ENCODE measurements at places on chromosomes 16 and 17.

GRCh38 chr17:72206376-72206775, 85.6 kb downstream of the SOX9 start:
- DNase-seq: no peak

- no peak for DNase-seq
Observed at GRCh38 chr17:13244513-13244912, 226.7 kb upstream of the ELAC2 start.

- no peak for DNase-seq
Observed at GRCh38 chr16:56989988-56990387, 631 bp downstream of the NLRC5 start.

DNA sequence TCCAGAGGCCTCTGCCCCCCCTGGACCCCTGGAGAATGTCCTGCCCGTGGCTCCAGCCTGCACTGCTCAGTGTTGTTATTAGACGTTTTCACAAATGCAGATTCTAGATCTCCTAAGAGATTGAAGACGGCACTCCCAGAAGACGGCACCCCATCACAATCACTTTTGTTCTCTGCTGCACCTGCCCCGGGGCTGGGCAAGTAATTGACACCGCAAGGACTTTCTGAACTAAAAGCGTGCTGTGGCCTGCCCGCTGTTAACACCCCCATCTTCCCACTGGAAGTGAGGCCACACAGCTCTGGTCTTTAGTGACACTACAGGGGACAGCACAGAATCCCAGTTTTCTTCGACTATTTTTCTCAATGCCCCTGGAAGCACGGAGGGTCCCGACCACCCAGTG, 256.9 kb downstream of the ENGASE start:
- no peak for DNase-seq

DNA sequence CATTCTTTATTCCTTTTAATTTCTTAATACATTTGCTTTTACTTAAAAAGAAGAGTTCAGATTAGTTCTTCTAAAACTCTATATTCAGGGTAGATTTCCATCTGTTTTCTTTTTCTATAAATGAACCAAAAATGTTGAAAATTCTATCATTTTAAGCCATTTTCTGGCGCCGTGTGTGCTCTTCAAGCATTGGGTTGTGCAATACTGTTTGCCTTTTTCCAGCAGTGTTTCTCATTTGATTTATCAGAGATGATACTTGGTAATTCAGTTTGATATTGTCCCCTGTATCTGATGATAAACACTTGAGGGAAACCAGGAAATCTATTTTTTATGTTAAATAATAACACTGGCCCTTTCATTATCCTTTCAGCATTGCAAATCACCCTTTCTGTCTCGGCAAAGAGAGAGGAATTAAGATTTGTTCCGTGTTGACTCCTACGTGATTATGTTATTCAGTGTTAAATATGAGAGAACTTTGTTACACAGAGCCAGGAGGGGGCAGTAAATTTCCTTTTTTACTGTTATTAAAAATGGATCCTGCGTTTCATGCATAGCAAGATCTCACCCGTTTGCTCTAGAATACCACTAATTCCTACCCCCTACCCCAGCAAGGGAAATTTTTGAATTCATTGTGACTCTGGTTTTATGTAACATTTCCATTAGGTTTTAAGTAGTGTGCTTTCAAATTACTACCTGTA, 606.9 kb upstream of the RBFOX1 start:
- DNase-seq: peak; percentile 7

GRCh38 chr17:19369846-19370492, 7.4 kb upstream of the B9D1 start:
- DNase-seq: no peak

- DNase-seq: no peak
Observed at GRCh38 chr16:21997697-21998480, 3.0 kb downstream of the PDZD9 start.

GRCh38 chr17:18860161-18860972, 2.4 kb downstream of the PRPSAP2 start:
- DNase-seq: no peak

DNA sequence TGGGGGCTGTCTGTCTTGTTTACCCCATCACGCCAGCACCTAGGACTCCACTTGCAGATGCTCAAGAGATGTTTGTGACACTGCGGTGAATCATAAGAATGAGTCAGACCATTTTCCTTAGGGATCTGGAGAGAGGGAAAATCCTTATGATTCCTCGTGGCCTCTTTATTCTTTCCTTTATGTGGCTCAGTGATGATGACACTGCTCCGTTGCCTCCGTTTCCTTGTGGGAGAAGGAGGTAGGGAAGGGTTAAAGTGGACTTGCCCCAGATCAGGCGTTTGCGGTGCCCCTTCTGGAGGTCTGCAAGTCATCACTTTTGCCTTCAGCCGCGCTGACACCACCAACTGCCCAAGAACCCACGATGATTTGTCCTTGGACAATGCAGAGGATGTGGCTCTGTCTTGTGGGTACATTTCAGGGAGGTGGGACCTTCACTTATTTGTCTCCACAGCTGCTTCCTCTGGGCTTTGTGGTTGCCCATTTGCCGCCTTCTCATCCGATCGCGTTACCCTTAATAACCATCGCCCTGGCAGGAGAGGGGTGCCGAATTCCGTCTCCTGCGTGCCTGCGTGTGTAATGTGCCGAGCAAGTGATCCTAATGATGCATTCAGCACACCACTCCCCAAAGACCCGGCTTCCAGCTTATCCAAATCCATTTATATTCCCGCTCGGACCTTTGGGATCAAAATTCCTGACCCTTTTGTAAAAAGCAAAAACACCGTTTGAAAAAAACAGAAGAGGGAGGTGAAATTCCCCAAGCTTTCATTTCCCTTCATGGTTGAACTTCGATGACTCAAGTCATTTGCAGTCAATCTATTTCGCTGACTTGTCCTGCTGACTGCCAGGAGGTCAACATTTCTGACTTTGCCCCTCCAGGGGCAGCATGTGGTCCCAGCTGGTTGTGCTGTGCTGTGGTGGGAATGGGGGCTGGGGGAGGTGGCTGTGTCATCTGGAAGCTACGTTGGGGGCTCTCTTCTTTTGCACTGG, 87.2 kb upstream of the IRX3 start:
- DNase-seq: peak; percentile 17

DNA sequence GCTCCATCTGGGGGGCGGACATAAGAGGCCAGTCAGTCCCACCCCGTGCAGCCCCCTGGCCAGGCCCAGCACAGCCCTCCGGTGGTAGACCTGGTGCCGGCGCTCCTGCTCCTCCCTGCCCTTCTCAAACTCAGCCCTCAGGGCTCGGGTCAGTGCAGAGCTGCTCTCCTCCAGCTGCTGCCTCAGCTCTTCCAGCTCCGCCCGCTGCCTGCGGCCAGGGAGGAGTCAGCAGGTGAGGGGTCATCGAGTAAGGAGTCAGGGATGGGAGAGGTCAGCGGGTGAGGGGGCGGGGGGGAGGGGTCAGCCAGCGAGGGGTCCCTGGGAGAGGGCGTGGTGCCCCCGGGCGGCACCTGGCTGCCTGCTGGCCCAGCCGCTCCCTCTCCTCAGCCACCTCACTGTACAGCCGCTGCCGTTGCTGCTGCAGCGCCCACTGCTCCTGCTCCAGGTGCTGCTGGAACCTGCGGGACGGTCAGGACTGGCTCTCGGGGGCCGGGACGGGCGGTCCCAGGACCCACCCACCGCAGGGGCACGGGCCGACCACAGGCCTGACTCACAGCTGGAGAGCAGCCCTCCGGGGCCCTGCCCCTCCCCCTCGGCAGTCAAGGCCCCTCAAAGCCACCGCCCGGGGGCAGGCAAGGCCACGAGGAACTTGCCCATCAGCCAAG, 26.5 kb upstream of the AATK start:
- DNase-seq: no peak

DNA sequence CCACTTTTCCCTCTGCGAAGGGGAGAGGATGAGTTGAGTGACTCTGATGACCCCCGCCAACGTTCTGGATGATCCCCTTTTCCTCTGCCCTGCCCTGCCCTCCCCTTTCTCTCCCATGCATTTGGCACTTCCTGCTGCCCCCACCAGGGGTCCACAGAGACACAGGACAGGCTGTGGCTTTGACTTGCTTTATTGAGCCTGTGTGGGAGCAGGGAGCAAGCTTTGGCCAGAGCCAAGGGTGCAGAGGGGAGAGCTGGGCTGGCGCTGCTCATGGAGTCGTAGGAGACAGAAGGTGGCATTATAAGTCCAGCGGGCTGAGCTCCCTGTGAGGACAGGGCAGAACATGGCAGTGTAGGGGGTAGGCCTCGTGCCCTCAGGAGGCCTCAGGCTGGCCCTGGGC, 1.6 kb downstream of the PPY start:
- DNase-seq: peak; percentile 59

DNA sequence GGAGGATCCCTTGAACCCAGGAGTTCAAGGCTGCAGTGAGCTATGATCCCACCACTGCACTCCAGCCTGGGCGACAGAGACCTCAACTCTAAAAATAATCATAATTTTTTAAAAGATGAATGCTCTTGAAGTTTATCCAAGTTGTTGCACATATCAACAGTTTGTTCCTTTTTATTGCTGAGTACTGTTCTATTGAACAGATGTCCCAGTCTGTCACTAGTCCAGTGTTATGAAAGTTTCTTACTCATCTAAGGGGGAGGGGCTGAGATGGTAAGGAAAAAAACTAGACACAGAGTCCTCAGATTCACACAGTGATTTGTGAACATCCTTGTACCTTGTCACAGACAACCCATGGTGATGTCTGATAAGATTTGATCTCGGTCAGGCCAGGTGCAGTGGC, 3.9 kb downstream of the ACAP1 start:
- no peak for DNase-seq

- no peak for DNase-seq
Observed at GRCh38 chr17:46986366-46986765, 7.3 kb upstream of the RPRML start.
